ENCODE measurements at places on chromosomes 1 and 21.
A peak's percentile ranks its signal among the peaks of the same experiment; 100 is the strongest.

DNA sequence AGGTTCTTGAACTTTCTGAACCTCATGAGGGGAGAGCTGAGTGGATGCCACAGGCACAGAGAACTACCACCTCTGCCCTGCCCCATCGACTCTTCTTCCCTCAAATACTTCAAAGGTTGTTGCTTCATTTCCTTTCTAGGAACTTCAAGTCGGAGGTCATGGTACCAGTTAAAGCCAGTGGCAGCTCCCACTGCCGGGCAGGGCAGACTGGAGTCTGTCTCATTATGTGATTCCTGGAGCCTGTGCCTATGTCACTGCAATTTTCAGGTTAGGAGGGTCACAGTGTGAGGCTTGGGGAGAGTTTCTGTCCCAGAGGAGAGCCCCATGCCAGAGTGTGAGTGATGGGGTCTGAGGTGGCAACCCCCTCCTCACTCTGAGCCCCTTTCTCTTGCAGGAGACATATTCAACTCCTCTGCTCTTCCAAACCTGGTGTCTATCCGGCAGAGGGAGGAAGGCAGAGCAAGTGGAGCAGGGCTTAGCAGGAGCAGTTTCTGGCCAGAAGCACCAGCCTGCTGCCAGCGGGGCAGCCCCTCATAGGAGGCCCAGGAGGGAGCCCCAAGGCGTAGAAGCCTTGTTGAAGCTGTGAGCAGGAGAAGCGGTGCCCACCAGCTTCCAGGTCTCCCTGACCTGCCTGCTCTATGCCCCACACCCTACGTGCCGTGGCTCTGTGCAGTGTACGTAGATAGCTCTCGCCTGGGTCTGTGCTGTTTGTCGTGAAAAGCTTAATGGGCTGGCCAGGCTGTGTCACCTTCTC is 29.3 kb downstream of the CAMK1G start:
- ATAC-seq, result no peak

GRCh38 chr21:39181205-39181818 is 1.9 kb downstream of the PSMG1 start:
- no peak for ATAC-seq

DNA sequence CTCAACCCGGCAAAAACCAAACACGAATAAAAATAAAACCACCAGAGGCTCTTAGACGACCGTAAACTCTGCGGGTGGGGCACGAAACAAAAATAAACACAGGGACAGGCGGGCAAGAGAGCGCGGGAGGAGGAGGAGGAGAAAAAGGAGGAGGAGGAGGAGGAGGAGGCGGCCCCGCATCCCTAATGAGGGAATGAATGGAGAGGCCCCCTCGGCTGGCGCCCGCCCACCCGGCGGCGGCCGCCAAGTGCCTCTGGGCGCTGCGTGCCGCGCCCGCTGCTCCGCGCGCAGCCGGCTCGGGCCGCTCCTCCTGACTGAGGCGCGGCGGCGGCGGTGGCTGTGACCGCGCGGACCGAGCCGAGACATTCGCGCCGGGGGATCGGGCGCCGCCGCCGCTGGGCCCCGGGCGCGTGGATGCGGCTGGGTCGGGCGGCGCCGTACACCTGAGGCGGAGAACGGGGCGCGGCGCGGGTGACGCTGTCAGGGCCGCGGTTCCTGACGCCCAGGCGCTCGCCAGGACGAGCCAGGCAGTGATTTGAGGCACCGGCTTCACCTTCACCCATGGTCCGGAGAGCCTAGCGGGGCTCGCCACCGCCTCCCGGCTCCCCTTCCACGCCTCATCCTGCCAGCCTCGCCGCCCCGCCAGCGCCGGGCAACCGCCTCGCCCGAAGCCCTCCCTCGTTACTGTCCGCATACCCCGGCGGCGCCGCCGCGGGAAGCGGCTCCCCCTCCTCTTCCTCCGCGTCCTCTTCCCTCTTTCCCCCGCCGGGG is at the start of gene MARK1:
Gene MARK1 (plus strand): TSS at position 229 of the 771 bp plus-strand sequence. CDS start 687 bp downstream, outside the sequence.
- peak; percentile 87 for ATAC-seq

DNA sequence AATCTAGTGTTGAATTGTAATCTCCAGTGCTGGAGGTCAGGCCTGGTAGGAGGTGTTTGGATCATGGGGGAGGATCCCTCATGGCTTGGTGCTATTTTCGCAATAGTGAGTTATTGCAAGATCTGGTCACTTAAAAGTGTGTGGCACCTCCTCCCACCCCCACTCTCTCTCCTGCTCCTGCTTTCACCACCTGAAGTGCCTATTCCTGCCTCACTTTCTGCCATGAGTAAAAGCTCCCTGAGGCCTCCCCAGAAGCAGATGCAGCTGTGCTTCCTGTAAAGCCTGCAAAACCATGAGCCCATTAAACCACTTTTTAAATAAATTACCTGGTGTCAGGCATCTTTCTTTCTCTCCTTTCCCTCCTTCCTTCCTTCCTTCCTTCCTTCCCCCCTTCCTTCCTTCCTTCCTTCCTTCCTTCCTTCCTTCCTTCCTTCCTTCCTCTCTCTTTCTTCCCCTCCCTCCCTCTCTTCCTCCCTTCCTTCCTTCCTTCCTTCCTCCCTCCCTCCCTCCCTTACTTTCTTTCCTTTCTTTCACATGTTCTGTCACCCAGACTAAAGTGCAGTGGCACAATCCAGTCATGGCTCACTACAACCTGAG is 172.4 kb downstream of the C1orf21 start:
- no peak for ATAC-seq

- ATAC-seq, result no peak
These were observed 122.0 kb downstream of the LACTBL1 start for GRCh38 chr1:22850681-22851080.

DNA sequence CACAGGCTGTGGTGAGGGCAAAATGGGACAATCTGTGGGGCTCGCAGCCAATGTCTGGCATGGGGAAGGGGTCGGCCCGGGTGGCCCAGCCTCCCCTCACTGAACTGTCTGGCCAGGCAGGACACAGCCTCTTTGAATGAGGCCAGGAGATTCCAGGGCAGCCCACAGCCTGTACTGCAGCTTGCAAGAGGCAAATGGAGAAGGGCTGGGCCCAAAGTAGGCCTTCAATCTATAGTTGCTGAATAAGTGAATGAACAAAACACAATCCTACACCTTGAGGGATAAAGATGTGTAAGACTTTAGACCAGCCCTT is 23.2 kb downstream of the SLC27A3 start:
- ATAC-seq, result no peak

GRCh38 chr1:230431527-230431926 is 5.4 kb upstream of the PGBD5 start:
- ATAC-seq, result no peak

- ATAC-seq, result no peak
These were observed 1.4 kb downstream of the LHX4 start for GRCh38 chr1:180231506-180231921.

- ATAC-seq, result no peak
These were observed 6.8 kb downstream of the KCNH1 start for GRCh38 chr1:211127166-211127565.

GRCh38 chr21:44939532-44940115 is at the start of gene SLX9:
Gene SLX9 (plus strand): TSS chr21:44940029. CDS start chr21:44940058, 29 bp downstream.
- ATAC-seq, result peak; percentile 93

- ATAC-seq, result no peak
These were observed 1.4 kb downstream of the GUK1 start for GRCh38 chr1:228141226-228142044.

DNA sequence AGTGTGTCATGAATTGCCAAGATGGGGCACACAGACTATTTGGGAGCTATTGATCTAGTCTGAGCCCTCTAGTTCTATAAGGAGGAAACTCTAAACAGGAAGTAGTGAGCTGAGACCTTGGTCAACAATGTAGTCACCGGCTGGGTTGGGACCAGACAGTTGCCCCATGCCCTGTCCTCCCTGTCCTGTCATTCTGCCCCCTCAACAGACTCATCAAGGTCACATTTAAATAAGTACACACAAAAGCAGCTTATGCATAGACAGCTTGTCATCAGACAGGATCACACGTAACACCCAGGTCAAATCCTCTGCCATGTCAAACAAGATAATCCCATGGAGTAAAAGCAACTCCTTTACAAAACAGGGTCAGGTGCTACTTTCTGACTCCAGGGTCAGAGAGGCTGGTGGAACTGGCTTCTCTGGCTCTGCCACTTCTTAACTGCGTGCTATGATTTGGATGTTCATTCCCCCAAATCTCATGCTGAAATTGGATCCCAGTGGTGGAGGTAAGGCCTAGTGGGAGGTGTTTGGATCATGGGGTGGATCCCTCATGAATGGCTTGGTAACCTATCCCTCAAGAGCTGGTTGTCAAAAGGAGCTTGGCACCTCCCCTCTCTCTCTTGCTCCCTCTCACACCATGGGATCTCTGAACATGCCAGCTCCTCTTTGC is 128.9 kb downstream of the HIVEP3 start:
- ATAC-seq, result no peak

DNA sequence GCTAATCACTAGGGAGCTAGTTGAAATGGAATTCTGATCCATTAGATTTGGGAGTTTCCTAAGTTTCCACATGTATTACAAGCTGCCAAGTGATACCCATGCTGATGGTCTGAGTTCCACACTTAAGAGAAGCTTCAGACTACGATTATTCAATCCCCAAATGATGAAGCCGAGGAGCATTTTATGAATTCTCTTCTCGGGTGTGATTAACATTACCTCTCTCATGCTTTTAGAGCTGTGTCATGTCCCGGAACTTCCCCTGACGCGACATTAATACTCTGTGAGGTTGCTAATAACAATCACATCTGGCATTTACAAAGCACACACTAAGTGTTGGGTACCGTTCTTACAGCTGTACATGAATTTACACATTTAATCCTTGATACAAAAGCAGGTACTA is 63.0 kb downstream of the KCNJ15 start:
- ATAC-seq, result no peak

DNA sequence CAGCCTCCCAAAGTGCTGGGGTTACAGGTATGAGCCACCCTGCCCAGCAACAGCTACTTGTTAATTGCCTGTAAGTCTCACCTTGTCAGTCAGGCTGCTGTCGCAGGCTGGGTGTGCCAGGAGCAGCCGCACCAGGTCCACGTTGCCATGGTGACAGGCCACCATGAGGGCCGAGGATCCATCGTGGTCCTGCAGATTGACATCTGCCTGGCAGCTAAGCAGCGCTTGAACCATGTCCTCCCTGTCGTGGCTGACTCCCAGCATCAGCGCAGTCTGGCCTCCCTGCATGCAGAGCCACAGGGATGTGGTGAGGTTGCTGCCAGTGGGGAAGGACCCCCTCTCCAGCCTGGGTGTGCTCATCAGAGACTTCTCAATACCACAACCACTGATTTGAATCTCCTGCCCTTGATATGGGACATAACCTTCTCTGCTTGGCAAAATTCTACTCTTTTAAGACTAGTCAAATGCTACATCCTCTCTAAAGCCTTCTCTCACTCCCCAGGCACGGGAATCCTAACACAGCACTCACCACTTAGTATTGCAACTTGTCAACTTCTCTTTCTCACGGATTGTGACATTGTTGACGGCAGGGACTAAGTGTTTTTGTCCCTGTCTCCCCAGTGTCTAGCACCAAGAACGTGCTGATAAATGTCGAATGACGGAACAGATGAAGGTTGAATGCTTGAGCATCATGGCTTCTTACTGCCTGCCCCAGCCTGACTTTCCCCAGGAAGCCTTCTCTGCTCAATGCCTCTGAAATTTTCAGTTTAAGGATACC is 52.9 kb downstream of the L1TD1 start:
- no peak for ATAC-seq

- ATAC-seq, result no peak
These were observed 352.4 kb upstream of the RUNX1 start for GRCh38 chr21:35401476-35401875.

DNA sequence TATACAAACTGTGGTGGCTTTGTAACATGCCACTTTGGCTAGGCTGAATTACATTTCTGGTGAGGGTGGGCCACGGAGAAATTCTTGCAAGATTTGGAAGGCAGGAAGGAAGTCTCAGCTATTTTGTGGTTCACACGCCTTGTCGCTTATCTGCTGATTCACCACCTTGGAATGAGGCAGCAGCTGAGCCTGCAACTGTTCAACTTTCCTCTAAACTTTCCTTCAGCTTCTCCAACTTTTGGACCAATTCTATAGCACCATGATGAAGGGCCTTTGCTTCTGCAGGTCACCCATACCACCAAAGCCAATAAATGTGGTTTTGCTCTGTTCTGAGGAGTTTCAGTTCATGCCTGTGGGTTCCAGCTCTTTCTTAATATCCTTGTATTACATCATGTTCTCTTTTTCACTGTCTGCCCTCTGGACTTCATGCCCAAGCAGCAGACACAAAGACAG is 337.6 kb upstream of the SNX7 start:
- peak; percentile 60 for ATAC-seq

DNA sequence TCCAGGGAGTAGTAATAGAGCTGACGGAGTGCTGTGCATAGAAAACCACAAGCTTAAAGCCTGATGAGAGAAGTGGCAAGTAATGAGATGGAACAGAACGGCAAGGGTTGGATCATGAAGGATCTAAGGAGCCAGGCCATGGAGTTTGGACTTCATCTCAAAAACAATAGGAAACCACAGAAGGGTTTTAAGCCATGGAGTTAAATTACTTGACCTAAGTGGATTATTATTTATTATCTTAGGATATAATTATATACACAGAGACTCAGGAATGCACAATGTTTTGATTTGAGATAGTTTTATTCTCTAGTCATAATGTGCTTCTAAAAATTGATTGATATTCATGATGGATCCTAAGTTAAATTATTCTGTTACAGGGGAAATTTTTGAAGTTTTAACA is 242.4 kb downstream of the PLPP3 start:
- no peak for ATAC-seq

DNA sequence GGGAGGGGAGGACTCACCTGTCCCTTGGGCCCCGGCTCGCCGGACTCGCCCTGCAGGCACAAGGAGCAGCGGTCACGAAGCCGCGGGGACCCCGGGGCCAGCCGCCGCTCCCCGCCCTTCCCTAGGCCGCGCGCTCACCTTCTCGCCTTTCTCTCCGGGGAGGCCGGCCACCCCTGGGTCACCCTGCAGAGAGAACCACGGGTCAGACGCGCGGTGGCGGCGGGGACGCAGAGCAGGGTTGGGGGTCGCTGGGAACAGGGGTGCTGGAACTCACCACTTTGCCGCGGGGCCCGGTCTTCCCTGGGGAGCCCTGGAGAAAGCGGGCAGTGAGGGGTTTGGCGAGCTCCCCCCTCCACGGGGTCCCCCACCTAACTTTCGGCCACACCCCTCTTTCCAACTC is 13.3 kb downstream of the COL9A2 start:
- ATAC-seq, result no peak

GRCh38 chr1:49389699-49390098 is 613.0 kb upstream of the BEND5 start:
- ATAC-seq, result no peak
